ENCODE measurements at places on chromosomes 12 and 14.

DNA sequence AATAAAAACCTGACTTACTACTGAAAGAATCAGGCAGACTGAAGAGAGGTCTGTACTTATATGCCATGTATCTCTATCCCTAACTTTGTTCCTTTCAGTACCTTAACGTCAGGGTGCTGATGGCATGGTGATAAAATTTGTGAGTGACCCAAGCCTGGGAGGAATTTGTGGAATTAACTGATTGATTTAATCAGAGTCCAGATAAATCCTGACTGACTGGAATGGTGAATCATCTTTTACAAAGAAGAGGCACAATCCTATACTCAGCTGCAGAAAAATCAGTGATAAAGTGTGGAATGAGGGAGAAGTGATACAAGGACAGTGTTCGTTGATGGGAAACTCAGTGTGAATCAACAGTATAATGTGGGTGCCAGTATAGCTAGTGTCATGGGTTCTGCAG is 3.7 kb downstream of the TDG start:
- DNase-seq: peak; percentile 51

GRCh38 chr12:39427360-39427808 is 15.5 kb downstream of the KIF21A start:
- DNase-seq: no peak

- no peak for DNase-seq
Observed at GRCh38 chr12:81229759-81230158, 151.9 kb downstream of the ACSS3 start.

DNA sequence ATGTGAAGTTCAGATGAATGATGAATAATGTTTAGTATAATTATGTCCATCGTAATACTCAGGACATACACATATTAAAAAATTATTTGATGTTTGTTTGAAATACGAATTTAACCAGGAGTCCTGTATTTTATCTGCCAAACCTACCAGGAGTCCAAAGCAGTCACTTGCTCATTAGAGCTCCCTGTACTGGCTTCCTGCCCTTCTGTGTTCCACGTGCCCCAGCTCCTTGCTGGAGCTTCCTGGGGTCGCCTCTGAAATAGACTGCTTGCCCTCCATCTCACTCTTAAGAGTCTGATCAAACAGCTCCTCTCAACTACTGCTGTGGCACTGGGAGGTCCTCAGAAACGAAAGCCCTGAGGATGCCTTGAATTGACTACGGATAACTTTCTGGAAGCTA is 87.3 kb upstream of the DHRS4 start:
- DNase-seq: no peak

DNA sequence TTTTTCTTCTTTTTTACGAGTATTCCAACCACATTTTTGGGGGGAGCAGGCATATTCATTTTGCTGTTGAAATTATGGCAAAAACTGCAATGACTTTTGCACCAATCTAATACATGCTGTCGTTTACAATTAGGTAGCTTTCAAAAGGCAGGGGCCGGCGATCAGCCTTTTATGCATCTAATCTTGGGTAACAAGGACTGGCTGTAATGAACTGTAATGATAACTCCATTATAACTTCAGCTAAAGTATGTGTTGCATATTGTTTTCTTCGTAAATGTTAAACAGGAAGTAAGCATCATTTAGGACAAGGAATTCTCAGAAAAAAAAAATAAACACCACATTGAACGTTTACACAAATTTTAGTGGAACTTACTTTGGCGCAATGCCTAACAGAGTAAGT is 30.3 kb upstream of the KLRF1 start:
- DNase-seq: no peak

- no peak for DNase-seq
Observed at GRCh38 chr14:81416194-81416952, 16.2 kb upstream of the STON2 start.

DNA sequence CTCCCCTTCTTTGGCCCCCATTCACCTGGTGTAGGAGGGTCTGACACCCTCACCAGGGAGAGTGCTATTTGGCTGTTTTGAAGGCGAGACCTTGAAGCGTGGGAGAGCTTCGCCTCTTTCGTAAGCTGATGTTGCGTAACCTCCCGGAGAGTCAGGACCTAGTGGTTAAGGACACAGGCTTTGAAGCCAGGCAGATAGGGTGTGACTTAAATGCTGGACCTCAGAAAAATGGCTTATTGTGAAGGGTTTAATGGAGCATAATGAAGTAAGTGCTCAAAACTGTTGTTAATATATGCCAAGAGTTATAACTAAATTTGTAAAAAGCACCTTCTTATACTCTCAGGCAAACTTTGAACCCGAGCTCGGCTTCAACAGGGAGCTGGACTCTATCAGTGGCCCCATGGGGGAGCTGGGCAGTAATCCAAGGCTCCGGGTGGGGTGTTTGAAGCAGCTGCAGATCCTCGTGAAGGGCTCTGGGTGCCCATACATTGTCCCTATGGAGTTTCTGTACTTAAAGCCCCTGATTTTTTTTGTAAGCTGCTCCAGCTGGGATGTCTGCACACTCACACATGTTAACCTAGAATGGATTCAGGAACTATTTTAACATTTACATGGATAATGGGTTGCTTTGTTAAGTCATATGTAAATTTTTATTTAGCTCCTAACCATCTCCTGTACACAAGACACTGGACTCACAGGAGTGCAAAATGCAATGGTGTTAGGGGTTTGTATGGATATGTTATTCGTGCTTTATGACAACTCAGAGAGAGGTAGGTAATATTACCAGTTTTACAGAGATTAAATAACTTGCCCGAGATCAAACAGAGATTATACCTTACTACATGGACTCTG is 26.0 kb downstream of the PPFIBP1 start:
- DNase-seq: peak; percentile 98

GRCh38 chr12:67761566-67761965 is 113.0 kb downstream of the DYRK2 start:
- no peak for DNase-seq

Data from GM23248 (cell line).